Left renal pelvis (tissue), 4 donors: ENCODE measurements at places on chromosomes 1 and 21. TPM values are rescaled to one million over a fixed set of nuclear protein-coding genes. Genes with fewer than 3 reads are reported as not detected.
A peak's percentile ranks its signal among the peaks of the same experiment; 100 is the strongest.

DNA sequence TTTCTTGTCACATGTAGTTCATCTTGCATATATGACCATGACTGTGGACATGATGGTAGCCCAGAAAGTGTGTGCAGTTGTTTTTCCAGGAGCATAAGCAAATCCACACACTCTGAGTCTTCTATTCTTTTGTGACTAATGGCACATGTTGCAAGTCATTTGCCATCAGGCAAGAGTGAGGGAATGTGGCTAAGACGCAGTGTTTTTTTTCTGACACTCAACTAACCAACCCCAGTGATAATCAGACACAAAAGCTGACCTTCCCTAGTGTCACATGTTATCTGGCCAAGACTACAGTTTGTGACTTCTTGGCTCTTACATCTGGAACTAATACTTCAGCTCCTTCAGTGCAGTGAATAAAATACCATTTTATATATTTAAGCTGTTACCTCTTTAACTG is 108.8 kb downstream of the ITSN1 start:
- no peak for DNase-seq

- DNase-seq, result no peak
Observed at GRCh38 chr1:155015527-155016230, 13.1 kb downstream of the ZBTB7B start.

DNA sequence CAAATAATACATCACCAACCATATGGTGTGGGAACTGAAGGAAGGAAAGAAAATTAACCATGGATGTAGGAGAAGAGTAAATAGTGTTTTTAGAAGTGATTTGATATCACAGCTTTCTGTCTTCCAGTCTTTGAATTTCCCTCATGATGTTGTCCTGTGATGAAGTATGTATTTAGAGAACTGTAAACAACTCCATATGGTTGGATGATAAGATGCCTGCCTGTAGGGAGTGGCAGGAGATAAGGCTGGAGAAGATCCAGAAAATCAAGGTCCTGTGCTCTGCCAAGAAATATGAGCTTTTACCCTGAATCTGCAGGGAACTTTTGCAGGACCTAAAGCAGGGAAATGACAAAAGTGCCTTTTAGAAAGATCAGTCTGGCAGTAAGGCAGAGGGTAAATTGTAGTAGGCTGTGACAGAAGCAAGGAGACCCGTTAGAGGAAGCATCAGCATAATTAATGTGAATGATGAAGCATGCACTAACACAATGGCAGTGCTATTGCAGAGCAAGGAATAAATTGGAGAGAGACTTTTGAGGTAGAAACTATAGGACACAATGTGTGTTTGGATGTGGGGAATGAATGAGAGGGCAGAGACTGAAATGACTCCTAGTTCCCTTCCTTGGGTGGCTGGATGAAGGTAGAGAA is 21.9 kb downstream of the CEPT1 start:
- no peak for DNase-seq

DNA sequence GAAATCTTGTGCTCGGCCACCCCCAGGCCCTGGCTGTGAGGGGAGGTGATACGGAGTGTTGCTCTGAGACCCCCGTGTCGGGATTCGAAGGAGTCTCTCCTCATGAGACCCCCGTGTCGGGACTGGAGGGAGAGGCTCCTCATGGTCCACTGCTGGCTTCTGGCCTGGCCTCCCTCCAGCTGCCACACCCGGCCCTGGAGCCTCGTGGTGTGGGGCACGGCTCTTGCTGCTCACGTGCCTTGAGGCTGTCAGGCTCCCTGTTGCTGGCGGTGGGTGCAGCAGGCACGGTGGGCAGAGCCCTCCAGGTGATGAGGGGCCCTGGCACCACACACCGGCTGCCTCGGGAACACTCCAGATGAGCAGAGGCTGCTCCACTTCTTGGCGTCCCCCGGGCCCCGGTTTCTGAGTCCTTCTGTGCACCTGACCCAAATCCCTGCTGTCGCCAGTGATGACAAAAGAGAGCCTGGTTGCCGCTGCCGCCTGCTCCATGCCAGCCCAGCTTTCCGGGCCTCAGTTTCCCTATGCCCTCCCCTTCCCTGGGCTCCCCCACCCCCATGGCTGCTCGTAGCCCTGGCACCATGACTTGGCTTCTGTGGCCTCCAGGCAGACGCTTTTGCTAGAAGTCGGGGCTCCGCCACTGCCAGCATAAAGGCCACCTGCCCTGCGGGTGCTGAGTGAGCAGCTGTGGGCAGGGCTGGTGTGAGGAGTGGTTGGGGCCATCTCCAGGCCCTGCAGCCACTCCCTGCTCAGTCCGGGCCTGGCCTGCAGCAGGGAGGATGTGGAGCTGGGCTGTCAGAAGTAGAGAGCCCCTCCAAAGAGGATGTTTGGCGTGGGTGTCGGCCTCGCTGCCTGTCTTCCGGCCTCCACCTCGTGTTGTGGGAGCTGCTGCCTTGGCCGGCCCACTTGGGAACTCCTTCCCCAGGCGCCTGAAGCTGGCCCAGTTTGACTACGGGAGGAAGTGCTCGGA is 11.8 kb downstream of the TMEM240 start:
- DNase-seq, result no peak

DNA sequence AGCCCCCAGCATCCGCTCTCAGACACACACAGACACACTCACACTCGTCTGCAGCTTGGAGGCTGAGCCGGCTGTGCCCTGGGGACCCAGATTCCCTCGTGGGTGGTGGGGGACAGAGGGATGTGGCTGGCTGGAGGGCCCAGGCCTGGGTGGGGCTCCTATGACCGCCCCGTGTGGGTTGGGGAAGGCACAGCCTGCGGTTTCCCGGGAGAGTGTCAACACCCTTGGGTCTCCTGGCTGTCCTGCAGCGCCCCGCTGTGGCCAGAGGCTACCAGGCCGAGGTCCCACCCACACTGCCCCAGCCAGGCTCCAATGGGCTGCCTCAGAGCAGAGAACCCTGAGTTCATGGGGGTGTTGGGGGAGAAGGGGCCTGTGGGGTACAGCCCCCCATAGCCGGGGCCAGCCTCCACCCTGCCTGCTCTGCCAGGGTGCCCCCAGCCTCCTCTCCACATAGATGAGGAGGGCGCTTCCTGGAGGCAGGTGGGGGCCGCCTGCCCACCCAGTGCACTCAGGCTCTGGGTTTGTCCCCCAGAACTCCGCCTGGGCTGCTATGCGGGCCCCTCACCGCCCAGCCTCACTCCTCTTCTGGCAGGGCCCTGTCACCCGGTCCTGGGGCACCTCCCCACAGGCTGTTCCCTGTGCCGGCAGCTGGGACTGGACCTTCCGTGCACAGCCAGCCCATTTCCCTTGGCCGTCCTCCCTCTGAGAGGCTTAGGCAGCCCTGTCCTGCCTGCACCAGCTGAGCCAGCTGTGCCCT is at the start of gene TTC34:
TTC34 (minus strand) TSS at position 159 of the 757 bp plus-strand sequence. CDS start 866 bp downstream, outside the sequence.
- DNase-seq, result no peak

PLA2G2D gene
- polyA plus RNA-seq, result 0.11 TPM

GRCh38 chr1:32400876-32401631 is 6.8 kb upstream of the BSDC1 start:
- peak; percentile 54 for DNase-seq
